PC-3 (cell line): ENCODE measurements at places on chromosomes 7 and 10. TPM values are rescaled to one million over a fixed set of nuclear protein-coding genes. Genes with fewer than 3 reads are reported as not detected.

GRCh38 chr7:21169667-21170580, 258.0 kb upstream of the SP4 start:
- H3K4me1 ChIP-seq, result no peaks in the 10 kb centered on the region
- peaks cover 83% of the 10 kb centered on the region for H3K27me3 ChIP-seq
- DNase-seq, result no peak
- no peak overlapping the region for H3K4me3 ChIP-seq
- no peak overlapping the region for H3K27ac ChIP-seq
- no peaks in the 10 kb centered on the region for H3K36me3 ChIP-seq

GRCh38 chr7:38773430-38773829, 135.6 kb downstream of the VPS41 start:
- H3K36me3 ChIP-seq, result no peaks in the 10 kb centered on the region
- 0 out of 2 replicates have a peak overlapping the region, but pooled peaks have one; percentile 11 for H3K4me3 ChIP-seq
- peaks cover 26% of the 10 kb centered on the region for H3K4me1 ChIP-seq

DNA sequence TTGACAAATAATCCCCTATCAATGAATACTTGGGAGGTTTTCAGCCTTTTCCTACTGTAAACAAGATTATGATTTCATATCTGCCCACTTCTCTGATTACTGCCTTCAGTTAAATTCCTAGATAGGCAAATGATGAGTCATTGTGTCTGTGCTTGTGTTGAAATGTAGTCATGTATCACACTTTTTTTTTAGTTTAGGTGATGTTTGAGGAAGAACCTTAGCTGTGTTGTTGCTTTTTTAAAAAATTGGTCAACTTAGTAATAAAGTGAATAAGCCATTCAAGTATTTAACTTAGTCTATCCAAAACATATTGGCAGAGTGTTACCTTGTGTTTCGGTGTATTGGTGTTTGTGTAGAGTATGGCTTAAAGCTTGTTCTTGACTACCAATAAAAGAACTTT, 60.0 kb downstream of the WAC start:
- peaks cover 53% of the 10 kb centered on the region for H3K36me3 ChIP-seq
- DNase-seq, result peak; percentile 58
- no peaks in the 10 kb centered on the region for H3K27me3 ChIP-seq
- no peak overlapping the region for H3K27ac ChIP-seq
- peaks cover 9% of the 10 kb centered on the region; the same call in 1 of the 2 replicates for H3K4me1 ChIP-seq

GRCh38 chr7:4556868-4557793, 125.0 kb upstream of the FOXK1 start:
- H3K27me3 ChIP-seq, result no peaks in the 10 kb centered on the region
- H3K4me1 ChIP-seq, result no peaks in the 10 kb centered on the region
- no peaks in the 10 kb centered on the region for H3K36me3 ChIP-seq
- no peak overlapping the region for H3K4me3 ChIP-seq
- DNase-seq, result no peak

DNA sequence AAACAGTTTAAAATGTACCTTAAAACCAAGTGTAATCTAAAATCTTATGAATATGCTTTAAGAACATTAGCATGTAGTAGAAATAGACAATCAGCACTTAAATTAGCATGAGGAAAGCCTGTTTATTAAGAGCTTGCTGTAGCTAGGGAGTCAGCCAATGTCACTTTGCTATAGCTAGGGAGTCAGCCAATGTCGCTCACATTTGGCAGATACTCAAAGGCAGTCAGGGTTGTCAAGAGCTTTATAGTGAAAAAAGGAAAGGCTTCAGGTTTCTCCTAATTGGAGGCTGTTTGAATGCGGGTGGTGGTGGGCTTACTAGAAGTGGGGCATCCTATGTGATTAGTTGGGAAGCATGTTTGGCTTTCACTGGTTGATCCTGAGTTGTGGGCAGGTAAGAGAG, 226.2 kb upstream of the DGKB start:
- H3K27ac ChIP-seq, result no peak overlapping the region
- no peaks in the 10 kb centered on the region for H3K36me3 ChIP-seq
- peaks cover 16% of the 10 kb centered on the region for H3K4me1 ChIP-seq
- H3K4me3 ChIP-seq, result no peak overlapping the region
- no peak for DNase-seq

DNA sequence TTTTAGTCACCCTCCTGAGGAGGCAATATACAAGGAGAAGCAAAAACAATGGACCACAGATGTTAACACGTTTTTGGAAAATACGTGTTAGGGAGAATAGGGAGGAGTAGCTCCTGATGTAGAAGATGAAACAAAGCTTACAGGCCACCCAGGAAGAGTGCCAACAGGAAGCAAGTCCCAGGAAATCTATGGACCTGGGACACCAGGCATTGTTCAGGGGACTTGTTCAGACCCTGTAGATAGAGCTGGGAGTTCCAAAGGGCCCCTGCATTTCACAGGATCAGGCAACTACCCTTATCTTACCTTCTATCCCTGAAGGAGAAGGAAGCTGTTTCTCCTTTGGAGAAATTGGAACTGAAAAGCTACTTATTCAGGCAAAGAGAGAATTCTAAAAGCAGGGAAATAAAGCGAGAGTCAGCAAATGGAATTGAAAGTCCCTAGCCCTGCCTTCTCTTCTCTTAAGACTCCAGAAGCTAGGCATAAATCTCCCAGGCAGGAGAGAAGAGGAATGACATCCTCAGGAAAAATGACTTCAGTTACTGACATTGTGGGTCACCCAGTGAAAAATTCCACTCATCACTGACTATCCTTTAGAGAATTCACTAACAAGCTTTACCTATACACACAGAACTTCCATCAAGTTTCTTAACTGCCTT, 77.7 kb upstream of the FAM3C start:
- H3K4me3 ChIP-seq, result no peak overlapping the region
- no peak for DNase-seq
- H3K27me3 ChIP-seq, result no peaks in the 10 kb centered on the region
- H3K36me3 ChIP-seq, result no peaks in the 10 kb centered on the region
- H3K27ac ChIP-seq, result no peak overlapping the region

GRCh38 chr10:132632851-132633684, 95.5 kb downstream of the INPP5A start:
- no peak overlapping the region for H3K4me3 ChIP-seq
- no peak overlapping the region for H3K27ac ChIP-seq
- H3K36me3 ChIP-seq, result no peaks in the 10 kb centered on the region
- no peaks in the 10 kb centered on the region for H3K27me3 ChIP-seq

- no peaks in the 10 kb centered on the region for H3K27me3 ChIP-seq
- no peak overlapping the region for H3K27ac ChIP-seq
- no peaks in the 10 kb centered on the region for H3K4me1 ChIP-seq
- H3K36me3 ChIP-seq, result no peaks in the 10 kb centered on the region
- H3K4me3 ChIP-seq, result no peak overlapping the region
These were observed 6.8 kb upstream of the GJD4 start for GRCh38 chr10:35598379-35598778.

- no peak for DNase-seq
- H3K27ac ChIP-seq, result no peak overlapping the region
- peaks cover 23% of the 10 kb centered on the region for H3K27me3 ChIP-seq
- no peaks in the 10 kb centered on the region for H3K4me1 ChIP-seq
These were observed 22.2 kb upstream of the CNTNAP2 start for GRCh38 chr7:146094356-146094755.

GRCh38 chr10:4662576-4663161, 163.3 kb upstream of the AKR1E2 start:
- no peaks in the 10 kb centered on the region for H3K27me3 ChIP-seq
- no peak overlapping the region for H3K4me3 ChIP-seq
- DNase-seq, result no peak
- peaks cover 48% of the 10 kb centered on the region for H3K4me1 ChIP-seq
- peak overlapping the region; percentile 98 for H3K27ac ChIP-seq
- H3K36me3 ChIP-seq, result no peaks in the 10 kb centered on the region; the same call in 1 of the 2 replicates

The NMT2 gene
- 11.0 and 14.4 TPM in 2 replicates for total RNA-seq

The RRP12 gene
- 34.4 and 44.2 TPM in 2 replicates for total RNA-seq

The LGI1 gene
- not detected in 2 replicates for total RNA-seq

The NME8 gene
- total RNA-seq, result not detected in 2 replicates

The LRIT1 gene
- not detected in 2 replicates for total RNA-seq
